Stimulated activated naive CD8-positive, alpha-beta T cell treated with anti-CD3 and anti-CD28 coated beads, Interleukin-15, amount 100 ng/mL, for 72 hours (primary cell): ENCODE measurements at places on chromosomes 1 and 21.

DNA sequence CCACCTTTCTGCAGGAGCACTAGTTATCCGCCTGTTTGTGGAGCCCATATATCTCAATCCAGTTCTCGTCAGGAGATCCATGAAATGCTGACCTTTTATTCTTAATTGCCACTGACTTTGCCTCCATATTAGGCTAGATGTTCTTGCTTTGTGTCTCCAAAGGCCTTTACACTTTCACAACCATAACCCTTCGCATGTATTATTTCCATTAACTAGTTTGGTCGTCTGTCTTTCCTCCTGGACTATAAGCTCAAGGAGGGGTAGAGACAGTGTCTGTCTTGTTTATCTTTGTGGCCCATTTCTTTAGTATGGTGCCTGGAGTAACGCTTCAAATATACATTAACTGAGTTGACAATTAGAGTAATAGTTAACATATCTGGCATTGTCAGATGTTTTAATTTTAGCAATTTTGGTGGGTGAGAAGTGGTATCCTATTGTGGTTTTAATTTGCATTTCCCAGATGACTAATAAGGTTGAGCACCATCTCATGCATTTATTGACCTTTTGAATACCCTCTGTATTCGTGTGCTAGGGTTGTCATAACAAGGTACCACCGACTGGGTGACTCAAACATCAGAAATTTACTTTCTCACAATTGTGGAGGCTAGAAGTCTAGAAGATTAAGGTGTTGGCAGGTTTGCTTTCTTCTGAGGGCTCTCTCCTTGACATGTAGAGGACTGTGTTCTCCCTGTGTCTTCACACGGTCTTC, 21.7 kb upstream of the IL12RB2 start:
- DNase-seq = peak; percentile 59

- DNase-seq = no peak
Observed at GRCh38 chr1:203223012-203223775, 6.3 kb downstream of the CHIT1 start.

DNA sequence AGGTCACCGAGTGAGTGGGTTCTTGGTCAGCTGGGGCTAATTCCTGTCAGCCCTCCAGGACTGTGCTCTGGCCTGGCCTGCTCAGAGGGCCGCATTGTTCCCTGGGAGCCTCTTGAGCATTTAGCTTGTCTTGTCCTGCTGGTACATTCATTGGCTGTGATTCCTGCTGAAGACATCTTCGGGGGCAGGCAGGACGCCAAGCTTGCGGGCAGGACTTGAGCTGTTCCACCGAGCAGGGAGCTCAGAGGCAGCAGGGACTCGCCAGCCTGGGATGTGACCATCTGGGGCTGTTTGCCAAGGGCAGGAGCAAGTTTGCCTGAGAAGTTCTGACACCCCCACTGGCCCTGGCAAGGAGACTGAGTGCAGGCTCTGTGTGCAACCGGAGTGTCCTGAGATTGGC, 7.0 kb upstream of the SLC26A9 start:
- no peak for DNase-seq

- DNase-seq = no peak
Observed at GRCh38 chr1:116277840-116278540, 95.1 kb upstream of the ATP1A1 start.

DNA sequence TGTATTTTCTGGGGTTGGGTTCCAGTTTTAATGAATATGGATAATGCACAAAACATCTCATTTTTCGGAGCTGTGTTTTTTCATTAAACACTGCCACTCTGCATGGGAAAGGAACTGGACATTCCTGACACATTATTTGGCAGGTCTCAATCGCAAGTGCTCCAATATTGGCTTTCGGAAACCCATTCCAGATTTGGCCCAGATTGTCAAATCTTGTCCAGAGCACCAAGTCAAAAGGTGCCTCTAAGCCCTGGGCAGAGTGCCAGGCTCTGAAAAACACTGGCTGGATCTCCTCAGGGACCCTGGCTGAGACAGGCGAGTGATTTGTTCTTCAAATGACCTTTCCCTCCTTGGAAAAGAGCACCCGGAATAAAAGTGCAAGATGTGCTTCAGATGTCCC, 68.4 kb upstream of the MRPS6 start:
- DNase-seq = no peak

GRCh38 chr21:29078869-29079767, 5.7 kb upstream of the CCT8 start:
- DNase-seq = peak; percentile 82

GRCh38 chr1:239253032-239253431, 133.3 kb upstream of the CHRM3 start:
- no peak for DNase-seq
